Effector memory CD4-positive, alpha-beta T cell (primary cell): ENCODE measurements at places on chromosomes 7 and 10.

DNA sequence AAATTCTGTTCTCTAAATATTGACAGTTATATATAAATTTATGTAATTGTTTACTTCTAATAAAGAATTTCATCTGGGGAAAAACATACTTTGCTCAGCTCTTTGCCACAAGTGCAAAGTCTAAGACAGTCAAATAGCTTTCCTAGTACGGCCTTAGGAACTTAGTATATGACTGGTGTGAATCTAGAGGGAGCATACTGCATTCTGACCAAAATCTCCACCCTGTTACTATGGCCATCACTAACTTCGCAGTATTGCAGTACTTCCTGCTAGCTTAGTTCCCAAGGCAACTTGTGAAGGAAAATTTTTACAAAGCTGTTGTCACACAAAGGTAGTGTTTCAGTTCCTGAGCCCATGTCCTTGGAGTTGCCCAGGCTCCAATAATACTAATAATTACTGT lies 181.5 kb downstream of the CFTR start:
- H3K36me3 ChIP-seq = no peaks in the 10 kb centered on the region
- no peaks in the 10 kb centered on the region for H3K4me1 ChIP-seq
- H3K27me3 ChIP-seq = no peaks in the 10 kb centered on the region
- no peak for DNase-seq
- H3K27ac ChIP-seq = no peak overlapping the region

DNA sequence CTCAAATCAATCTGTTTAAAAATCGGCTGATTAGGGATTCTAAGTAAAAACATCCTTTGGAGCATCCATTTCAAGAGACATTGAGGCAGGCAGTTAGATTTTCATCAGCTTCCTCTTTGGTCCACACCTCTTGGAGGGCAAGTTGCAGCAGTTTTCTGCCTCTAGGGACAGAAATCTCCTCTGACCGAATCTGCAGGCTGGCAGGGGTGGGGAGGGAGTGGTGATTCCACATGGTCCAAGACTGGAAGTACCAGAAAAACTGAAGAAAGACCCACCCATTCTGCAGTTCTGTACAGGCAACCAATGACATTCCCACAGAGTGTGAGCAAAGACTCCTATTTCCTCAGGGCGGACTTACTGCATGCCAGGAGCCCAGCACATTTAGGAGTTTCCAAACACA lies 29.0 kb downstream of the FGFBP3 start:
- H3K36me3 ChIP-seq = no peaks in the 10 kb centered on the region
- H3K4me3 ChIP-seq = no peak overlapping the region
- DNase-seq = no peak
- H3K27me3 ChIP-seq = no peaks in the 10 kb centered on the region
- H3K27ac ChIP-seq = no peak overlapping the region
- H3K4me1 ChIP-seq = no peaks in the 10 kb centered on the region

GRCh38 chr10:123835575-123835974 lies 56.0 kb downstream of the CPXM2 start:
- no peak for DNase-seq
- no peaks in the 10 kb centered on the region for H3K27me3 ChIP-seq

DNA sequence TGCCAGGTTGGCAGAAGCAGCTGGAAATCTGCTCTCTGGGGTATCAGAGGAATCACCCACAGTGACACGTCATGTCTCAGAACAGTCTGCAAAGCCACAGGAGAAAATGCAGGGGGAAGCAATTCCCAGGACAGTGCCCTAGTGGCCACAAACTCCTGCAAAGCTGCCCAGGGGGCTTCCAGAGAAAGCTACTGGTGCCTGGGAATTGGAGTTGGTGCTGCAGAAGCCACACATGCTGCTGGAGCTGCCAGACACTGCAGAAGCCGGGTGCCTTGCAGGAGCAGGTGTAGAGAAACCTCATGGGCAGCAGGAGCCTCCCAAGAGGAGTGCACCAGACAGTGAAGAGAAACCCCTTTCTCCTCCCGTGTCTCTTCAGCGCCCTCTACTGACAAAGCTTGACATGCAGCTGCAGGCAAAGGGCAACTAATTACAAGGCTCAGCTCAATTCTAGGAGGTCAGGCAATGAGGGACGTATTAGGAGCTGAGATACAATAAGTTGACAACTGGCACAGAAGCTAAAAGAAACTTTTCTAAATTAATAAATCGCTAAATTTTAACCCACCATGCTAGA lies 30.2 kb upstream of the NUB1 start:
- no peaks in the 10 kb centered on the region for H3K4me1 ChIP-seq
- no peak overlapping the region for H3K4me3 ChIP-seq
- DNase-seq = no peak
- no peaks in the 10 kb centered on the region for H3K27me3 ChIP-seq
- no peak overlapping the region for H3K27ac ChIP-seq
- H3K36me3 ChIP-seq = no peaks in the 10 kb centered on the region

- no peak overlapping the region for H3K27ac ChIP-seq
- H3K36me3 ChIP-seq = no peaks in the 10 kb centered on the region
- H3K4me3 ChIP-seq = no peak overlapping the region
Measured at GRCh38 chr7:104779888-104780287, 234.1 kb upstream of the KMT2E start.

DNA sequence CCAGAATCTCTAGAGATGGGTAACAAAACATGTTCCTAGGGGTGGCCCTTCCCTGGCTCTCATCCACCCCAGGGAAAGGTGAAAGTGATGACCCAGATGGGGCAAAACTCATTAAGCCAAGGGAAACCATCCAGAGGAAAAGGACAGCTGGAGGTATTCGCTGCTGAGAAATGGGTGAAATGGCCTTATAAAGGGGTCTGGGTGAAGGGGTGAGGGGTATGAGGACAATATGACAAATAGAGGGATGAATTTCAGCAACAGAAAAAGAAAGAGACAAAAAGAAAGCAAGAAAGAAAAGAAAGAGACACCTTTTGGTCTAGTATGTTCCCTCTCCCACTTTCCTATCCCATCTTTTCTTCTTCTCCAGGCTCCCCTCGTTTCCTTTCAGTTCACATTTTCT lies 26.6 kb downstream of the ARHGAP21 start:
- no peak for DNase-seq
- H3K27me3 ChIP-seq = no peaks in the 10 kb centered on the region
- no peaks in the 10 kb centered on the region for H3K36me3 ChIP-seq
- H3K4me3 ChIP-seq = no peak overlapping the region
- no peak overlapping the region for H3K27ac ChIP-seq

DNA sequence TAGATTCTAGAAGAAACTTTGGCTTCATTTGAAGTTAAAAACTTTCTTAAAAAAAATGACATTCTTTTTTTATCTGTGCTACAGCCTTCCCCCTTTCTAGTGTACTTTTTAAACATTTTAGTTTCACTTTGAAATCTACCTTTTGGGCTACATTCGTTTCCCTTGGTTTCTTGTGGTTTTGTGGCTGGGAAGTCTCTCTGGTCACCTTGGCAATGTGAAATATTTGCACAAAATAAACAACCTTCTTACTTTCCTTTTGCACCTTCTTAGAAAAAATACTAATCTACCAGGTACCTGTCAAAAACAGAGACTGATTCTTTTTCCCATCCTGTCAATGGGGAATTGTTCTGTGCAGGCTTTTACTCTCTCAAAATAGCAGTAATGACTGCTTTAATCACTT lies 350.2 kb downstream of the GATA3 start:
- H3K4me1 ChIP-seq = peaks cover 65% of the 10 kb centered on the region
- no peaks in the 10 kb centered on the region for H3K27me3 ChIP-seq
- no peaks in the 10 kb centered on the region for H3K36me3 ChIP-seq
- DNase-seq = peak; percentile 50
- peak overlapping the region; percentile 98 for H3K27ac ChIP-seq

- H3K27me3 ChIP-seq = no peaks in the 10 kb centered on the region
- H3K36me3 ChIP-seq = no peaks in the 10 kb centered on the region
- DNase-seq = no peak
- H3K4me1 ChIP-seq = no peaks in the 10 kb centered on the region
- no peak overlapping the region for H3K27ac ChIP-seq
- no peak overlapping the region for H3K4me3 ChIP-seq
Measured at GRCh38 chr7:78472519-78472918, 673.9 kb downstream of the PHTF2 start.

DNA sequence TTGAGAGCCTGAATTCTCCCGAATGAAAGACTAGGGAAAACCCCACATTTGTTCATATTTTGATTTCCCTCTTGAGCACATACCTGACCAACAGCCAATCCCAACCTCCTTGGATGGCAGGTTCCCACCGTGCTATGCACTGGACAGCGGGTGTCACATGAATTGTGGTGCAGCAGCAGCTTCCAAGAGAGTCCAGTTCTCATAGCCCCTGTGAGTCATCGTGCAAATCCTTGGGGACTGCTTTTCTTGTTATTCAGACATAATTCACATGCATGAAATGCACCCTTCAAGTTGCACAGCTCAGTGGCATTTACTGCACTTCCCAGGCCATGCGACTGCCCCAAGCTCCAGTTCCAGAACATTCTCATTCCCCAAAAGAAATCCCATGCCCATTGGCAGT lies 67.8 kb upstream of the PPP2R2D start:
- no peak for DNase-seq
- H3K27ac ChIP-seq = no peak overlapping the region
- H3K36me3 ChIP-seq = no peaks in the 10 kb centered on the region
- no peaks in the 10 kb centered on the region for H3K4me1 ChIP-seq
- no peak overlapping the region for H3K4me3 ChIP-seq
- no peaks in the 10 kb centered on the region for H3K27me3 ChIP-seq
